ENCODE measurements at places on chromosomes 7 and 10.

GRCh38 chr7:105473163-105473562, 48.9 kb downstream of the PUS7 start:
- no peak for DNase-seq

DNA sequence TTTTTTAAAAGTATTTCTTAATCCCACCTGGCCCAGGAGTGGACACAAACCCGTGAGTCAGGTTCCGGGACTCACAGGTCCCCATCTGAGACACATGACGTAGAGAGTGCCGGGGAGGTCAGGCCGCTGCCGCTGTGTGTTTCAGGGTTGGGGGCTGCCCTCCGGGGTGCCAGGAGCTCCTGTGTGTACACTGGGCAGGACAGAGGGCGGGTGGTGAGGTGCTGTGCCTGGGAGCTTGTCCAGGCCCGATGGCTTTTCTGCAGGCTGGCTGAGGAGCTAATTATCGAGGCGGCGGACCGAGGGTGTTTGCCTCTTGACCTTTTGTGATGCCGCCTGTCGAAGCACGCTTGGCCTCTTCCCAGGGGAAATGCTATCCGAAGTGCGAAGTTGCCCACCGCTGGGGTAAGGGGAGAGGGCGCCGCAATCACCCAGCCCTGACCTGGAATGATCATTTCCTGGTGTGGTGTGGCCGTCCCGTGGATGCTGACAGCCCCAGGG, 42.1 kb downstream of the FOXL3 start:
- no peak for DNase-seq

DNA sequence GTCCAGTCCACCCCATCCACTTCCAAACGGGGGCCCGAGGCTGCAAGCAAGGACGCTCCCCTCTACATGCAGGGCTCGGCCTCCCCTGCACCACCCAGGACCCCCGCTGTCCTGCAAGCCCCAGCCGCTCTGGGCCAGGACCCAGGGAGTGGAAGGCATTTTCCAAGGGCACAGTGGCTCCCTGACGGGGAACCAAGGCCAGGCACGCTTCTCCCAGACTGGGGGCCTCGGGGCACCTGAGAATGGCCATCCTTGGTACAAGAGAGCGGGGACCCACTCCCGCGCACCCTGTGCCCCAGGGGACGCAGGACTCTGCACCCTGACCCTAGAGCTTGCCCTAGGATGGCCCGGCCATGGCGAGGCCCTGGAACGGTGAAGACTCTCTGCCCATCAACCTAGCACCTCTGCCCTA, 545 bp upstream of the AKR1E2 start:
- DNase-seq = no peak

DNA sequence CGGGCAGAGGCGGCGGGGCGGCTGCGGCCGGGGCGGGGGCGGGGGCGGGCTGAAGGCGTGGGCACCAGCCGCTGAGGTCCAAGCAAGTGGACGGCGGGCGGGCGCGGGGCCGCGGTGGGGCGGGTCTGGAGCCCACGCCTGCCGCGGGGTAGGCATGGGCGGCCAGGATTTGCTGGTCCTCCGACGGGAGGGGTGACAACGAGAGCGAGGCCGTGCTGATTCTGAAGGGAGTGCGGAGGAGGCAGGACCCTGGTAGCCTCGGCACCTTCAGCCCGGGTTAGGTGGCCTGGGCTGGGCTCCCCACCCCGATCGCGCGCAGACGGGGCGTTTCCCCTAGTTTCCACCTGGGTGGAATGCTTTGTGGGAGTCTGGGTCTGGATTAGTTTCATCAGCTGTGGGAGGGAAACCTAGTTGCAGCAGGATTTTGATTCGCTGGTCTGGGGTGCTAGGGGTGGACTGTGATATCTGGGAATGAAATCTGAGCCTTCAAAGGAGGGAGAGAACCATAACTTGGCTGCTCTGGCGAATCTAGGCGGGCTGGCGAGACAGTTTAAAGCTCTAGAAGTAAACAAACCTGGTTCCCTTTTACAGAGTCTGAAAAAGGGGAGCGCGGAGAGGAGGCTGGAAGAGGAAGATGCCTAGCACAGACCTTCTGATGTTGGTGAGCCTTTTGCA, 609 bp downstream of the SGPL1 start:
- peak; percentile 65 for DNase-seq

- DNase-seq = peak; percentile 72
Observed at GRCh38 chr7:38932509-38933168, 23.6 kb upstream of the VPS41 start.

GRCh38 chr10:15252396-15252795, 83.9 kb upstream of the NMT2 start:
- DNase-seq = no peak

DNA sequence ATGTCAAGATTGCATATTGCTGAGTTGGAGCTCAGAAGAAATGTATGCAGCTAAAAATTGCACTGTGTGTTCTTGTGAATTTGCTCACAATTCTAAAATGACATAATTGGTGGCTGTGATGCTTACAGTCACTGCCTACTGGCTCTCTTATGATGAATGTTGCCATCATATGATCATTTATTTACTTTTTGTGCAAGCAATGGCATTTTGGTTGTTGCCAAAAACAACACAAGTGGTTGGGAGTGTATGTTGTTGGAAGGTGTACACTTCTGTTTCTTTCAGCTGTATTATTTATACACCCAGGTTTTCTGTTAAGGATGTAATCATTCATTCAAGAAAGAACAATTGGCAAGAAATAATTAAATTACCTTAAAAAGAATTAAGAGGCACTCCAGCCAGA, 28.9 kb downstream of the PON1 start:
- no peak for DNase-seq
